Osteoblast (primary cell): ENCODE measurements at places on chromosomes 7 and 10. TPM values are rescaled to one million over a fixed set of nuclear protein-coding genes. Genes with fewer than 3 reads are reported as not detected.

Gene LIPK
- not detected in 2 replicates for total RNA-seq

Gene CPN1
- total RNA-seq = not detected in 2 replicates

Gene PDZD7
- 0.72 and 1.2 TPM in 2 replicates for total RNA-seq

Gene PLXNA4
- total RNA-seq = 4.3 and 6.5 TPM in 2 replicates

Gene C7orf57
- under 0.01 TPM in 2 replicates for total RNA-seq

Gene BTBD16
- total RNA-seq = not detected in 2 replicates

Gene HTR5A
- not detected in 2 replicates for total RNA-seq

Gene CALY
- not detected in 2 replicates for total RNA-seq

Gene CALHM3
- not detected in 2 replicates for total RNA-seq

Gene SMO
- total RNA-seq = 19.9 and 23.9 TPM in 2 replicates

Gene MYL10
- total RNA-seq = not detected in 2 replicates

DNA sequence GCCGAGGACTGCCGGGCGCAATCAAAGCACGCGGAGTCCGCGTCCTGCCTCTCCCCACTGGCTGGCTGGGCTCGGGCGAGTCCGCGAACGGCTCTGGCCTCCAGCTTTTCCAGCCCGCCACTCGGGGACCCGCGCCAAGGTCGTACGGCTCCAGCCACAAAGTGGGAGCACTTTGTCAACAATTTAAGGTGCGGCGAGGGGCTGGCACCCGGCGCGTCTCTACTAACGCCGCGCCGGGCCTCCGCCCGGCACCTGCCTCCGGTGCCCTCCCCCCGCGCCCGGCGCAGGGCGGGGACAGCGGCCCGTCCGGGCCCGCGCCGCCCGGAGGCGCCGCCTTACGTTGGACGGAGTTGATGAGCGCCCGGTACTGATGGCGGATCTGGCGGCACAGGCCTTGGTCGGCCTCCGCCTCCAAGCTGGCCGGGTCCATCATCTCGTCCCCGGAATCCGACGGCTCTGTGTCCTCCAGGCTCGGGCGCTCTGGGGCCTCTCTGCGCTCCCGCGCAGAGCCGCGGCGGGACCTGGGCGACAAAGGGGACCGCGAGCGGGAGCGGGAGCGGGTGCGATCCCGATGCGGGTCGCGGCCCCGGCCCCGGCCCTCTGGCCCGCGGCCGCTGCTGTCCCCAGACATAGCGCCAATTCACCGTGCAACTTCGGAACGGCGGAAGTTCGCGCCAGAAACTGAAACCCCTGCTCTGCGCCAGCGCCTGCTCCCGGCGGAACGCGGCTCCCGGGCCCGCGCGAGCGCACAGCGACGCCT lies at the start of gene NSMCE4A:
Gene NSMCE4A (minus strand): TSS at position 683 of the 760 bp plus-strand sequence. CDS start 52 bp downstream, at position 631.
- peak; percentile 99 for DNase-seq

DNA sequence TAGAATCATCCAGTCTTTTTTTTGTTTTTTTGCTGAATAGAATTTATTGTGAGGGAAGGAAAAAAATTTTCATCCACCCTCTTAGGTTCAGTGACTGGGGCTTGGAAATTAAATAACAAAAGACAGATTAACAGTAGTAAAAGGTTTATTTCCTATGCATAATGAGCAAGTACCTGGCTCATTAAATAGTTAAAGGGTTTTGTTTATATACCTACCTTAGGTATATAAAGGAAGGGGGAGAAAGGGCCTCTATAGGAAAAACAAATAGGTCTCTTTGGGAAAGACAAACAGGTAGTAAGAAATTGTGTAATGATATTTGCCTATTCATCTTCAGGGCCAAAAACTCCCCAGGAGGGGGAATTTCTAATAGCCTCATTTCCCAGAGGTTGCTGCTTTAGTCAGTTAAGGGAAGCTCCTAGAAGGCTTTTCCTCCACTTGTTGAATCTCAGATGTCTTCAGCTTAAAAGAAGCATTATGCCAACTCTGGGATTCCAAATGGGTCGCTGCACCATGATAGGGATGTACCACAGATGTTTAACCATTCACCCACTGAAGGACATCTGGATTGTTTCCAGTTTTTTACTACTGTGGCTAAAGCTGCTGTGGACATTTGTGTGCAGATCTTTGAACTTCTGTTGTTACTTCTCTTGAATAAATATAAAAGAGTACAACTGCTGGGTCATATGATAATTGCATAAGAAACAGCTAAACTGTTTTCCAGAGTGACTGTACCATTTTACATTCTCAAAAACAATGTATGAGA lies 11.3 kb downstream of the ACADSB start:
- DNase-seq = no peak

DNA sequence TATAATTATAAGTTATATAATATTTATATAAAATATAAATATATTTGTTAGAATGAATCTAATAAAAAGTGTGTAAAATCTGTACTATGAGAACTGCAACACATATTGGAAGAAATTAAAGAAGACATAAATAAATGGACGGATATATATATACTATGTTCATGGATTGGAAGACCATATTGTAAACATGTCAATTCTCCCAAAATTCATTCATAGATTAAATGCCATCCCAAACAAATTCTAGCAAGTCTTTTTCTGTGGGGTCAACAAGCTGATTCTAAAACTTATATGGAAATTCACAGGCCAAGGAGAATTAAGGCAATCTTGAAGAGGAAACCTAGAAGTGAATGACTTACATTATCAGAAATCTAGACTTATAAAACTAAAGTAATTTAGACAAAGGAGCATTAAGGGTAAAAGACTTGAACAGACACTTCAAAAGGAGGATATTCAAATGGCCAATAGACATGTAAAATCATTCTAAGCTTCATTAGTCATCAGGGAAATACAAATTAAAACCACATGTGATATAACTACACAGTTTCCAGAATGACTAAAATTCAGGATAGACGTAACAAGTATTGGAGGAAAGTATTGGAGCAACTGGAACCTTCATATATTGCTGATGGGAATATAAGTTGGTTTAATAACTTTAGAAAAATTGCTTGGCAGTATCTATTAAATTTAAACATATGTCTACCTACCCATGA lies 225.9 kb downstream of the EMX2 start:
- no peak for DNase-seq

GRCh38 chr10:117005527-117006055 lies 604 bp upstream of the SHTN1 start:
- DNase-seq = peak; percentile 83

DNA sequence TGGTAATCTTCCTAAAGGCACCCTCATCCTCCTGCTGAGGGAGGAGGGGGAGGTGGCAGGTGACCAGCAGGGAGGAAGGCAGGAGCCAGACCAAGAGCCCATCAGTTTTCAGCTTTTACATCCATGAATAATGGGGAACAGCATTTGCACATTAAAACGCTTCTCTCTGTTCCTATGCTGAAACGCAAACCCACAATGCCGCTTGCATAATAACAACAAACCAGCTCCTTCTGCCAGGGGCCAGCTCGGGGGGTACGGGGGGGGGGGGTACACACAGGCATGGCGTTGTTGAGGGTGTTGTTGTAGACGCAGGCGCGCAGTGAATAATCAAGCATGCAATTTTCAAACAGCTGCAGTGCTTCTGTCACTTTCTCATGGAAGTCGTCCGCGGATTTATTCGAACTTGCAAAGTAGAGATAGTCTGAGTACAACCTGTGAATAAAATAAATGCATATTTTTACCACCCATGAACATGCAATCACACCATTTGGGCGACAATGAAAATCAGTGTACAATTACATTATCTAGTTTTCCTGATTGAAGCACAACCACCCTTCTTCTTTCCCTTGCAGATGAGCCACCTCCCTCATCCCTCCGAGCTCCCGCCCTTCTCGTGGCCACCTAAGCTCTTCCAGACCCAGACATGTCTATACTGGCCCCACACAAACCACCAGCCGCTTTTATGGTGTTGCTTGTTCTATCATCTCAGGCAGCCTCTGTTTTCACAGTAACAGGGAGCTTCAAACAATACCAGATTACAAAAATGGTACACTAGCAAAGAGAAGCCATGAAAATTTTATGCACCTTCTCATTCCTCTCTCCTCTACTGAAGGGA lies 72.2 kb downstream of the CHST15 start:
- peak; percentile 57 for DNase-seq

GRCh38 chr10:11242443-11243387 lies 225.0 kb downstream of the CELF2 start:
- no peak for DNase-seq

DNA sequence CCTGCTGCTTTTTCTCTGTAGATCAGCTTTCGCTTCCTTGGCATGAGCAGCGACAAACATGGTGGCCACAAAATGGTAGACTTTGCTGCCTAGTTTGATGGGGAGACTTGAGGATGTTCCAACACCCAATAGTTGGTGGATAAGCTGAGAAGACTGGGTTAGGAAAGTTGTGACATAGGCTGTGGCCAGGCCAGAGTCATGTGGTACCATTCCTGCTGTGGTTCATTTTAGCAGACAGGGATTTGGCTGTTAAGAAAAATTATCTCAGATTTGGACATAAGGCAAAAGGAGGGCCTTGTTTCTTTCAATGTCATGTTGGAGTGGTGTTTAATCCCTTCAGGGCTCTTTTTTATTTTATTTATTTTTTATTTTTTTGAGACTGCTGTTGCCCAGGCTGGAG lies 26.6 kb upstream of the FAM180A start:
- DNase-seq = no peak

DNA sequence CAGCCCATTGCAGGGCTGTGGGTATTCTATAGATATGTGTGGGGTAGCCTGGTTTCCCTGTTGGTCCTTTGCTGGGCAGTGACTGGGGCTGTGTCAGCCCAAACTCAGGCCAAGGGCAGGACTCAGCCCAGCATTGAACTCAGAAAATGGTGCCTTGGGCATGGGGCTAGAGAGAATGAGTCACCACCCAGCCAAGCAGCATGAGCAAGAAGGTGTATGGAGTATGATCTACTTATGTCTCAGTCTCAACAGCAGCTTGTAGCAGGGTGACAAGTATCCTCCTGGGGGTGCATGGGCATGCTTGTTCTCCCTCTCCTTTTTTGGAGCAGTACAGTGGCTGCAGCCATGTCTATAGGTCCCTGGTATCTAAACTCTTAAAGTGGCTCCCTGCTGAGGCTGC lies 32.0 kb downstream of the STK31 start:
- peak; percentile 37 for DNase-seq

- no peak for DNase-seq
These were observed 12.1 kb upstream of the STK17A start for GRCh38 chr7:43570688-43571365.

GRCh38 chr10:113891476-113891875 lies 37.0 kb downstream of the NHLRC2 start:
- DNase-seq = no peak

DNA sequence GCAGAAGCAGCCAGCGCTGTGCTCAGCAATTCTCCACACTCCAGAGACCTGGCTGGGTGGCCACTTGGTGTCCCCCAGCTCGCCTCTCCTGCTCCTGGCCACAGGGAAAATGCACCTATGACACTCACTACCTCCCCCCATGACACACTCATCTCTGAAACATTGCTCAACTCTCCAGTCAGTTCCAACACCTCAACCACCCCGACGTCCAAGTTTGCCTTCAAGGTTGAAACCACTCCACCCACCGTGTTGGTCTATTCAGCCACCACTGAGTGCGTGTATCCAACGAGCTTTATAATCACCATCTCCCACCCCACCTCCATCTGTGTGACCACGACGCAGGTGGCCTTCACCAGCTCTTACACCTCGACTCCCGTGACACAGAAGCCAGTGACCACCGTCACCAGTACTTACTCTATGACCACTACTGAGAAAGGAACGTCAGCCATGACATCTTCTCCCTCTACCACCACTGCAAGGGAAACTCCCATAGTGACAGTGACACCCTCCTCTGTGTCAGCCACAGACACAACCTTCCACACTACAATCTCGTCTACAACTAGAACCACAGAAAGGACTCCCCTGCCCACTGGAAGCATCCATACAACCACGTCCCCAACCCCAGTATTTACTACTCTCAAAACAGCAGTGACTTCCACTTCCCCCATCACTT lies 2.7 kb downstream of the MUC3A start:
- DNase-seq = peak; percentile 35

DNA sequence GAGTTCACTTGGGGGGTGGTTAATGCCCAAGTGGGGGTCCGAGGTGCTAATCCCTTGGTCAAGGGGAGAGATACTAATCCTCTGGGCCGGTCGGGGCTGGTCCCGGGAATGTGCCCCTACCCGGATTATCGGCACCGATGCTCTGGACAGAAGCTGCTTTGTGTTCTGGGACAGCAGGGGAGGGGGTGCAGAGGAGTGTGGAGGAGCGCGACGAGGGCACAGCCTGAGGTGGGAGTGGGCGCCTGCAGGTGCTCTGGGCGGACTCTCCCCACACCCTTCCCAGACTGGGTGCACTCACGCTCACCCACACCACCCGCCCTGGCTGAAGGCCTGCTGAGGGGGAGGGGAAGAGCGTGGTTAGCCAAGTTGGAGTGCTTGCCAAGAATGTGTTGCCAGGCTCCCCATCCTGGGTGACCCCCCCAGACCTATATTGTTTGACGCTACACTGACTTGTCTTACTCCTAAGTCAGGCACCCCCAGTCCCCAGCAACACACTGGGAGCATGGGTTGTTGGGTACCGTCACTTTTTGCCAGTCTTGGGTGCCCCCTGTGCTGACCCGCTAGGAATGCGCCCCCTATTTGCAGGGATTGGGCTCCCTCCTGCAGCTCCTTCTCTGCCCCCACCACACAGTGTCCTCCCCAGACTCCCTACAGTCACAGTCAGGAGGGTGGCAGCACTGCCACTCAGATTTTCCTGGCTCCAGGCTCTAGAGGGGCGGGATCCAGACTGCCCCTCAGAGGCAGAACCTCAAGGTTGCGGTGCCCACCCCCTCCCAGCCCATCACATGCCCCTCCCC lies 1.2 kb downstream of the SLC4A2 start:
- DNase-seq = peak; percentile 95

DNA sequence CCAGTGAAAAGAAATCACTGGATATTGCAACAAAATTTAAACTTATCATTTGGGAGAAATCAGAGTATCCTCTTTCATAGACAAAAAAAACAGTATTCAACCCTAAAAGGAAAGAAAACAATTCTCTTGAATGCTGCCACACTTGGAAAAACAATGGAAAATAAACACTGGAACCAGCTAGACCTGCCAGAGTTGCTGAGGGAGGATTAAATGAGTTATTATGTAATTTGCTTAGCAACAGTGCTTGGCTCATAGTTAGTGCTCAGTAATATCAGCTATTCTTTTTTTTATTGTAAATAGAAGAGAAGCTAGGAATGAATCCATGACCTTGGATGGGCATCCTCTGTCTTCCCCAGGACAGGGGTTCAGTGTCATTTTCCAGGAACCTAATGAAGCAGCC lies 11.0 kb upstream of the ZNF273 start:
- DNase-seq = no peak

GRCh38 chr10:130787243-130787642 lies 524.3 kb downstream of the TCERG1L start:
- DNase-seq = no peak

DNA sequence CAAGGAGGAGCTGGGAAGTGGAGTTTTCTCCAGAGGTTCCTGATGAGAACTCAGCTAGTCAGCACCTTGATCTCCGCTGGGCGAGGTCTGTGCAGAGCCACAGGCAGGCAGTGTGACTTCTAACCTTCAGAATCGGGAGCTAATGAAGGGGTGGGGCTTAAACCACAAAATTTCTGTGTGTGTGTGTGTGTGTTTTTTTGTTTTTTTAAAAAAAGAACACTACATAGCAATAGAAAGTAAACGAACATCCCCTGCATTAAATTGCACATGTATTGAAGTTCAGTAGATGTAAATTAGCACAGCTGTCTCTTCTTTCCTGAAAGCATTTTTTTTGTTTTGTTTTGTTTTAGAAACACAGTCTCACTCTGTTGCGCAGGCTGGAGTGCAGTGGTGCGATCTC lies 46.2 kb downstream of the RBM17 start:
- no peak for DNase-seq

- no peak for DNase-seq
These were observed 260.6 kb downstream of the POU6F2 start for GRCh38 chr7:39238234-39238869.
